Stimulated activated CD4-positive, alpha-beta T cell treated with anti-CD3 and anti-CD28 coated beads, Interleukin-12 subunit alpha, Interleukin-12 subunit beta, amount 100 ng/mL, for 24 hours (primary cell): ENCODE measurements at places on chromosomes 2 and 18.

- DNase-seq = no peak
These were observed 930.3 kb downstream of the SUCLG1 start for GRCh38 chr2:83528767-83529166.

GRCh38 chr2:177242121-177242987 lies 22.2 kb downstream of the NFE2L2 start:
- no peak for DNase-seq

DNA sequence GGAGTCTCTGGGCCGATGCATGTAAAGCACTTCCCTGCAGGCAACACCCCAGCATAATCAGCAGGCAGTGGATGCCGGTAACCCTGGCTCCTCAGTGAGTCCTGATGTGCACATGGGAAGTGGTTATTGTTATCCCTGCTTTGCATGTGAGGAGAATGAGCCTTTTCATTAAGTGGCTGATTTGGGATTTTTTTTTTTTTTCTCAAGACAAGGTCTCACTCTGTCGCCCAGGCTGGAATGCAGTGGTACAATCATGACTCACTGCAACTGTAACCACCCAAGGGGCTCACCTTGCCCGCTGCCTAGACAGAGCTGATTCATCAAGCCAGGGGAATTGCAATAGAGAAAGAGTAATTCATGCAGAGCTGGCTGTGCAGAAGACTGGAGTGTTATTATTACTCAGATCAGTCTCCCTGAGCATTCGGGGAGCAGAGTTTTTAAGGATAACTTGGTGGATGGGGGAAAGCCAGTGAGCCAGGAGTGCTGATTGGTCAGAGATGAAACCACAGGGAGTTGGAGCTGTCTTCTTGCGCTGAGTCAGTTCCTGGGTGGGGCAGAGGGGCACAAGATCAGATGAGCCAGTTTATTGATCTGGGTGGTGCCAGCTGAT lies 95.4 kb downstream of the SOCS6 start:
- no peak for DNase-seq

DNA sequence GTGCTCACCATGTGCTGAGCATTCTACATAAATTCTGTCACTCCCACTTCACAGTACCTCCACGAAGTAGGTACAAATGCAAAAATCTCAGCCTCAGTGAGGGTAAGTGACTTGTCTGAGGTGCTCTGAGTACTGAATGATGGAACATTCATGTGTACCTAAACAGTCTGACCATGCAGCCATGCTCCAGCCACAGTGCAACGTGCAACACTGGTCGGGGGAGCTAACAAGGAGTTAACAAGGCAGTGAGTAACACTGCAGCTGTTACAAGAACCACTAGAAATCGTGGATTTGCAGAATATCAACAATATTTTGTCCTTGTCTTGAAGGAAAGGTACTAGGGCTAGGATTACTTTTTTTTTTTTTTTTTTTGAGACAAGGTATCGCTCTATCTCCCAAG lies 36.6 kb upstream of the NDUFV2 start:
- no peak for DNase-seq

DNA sequence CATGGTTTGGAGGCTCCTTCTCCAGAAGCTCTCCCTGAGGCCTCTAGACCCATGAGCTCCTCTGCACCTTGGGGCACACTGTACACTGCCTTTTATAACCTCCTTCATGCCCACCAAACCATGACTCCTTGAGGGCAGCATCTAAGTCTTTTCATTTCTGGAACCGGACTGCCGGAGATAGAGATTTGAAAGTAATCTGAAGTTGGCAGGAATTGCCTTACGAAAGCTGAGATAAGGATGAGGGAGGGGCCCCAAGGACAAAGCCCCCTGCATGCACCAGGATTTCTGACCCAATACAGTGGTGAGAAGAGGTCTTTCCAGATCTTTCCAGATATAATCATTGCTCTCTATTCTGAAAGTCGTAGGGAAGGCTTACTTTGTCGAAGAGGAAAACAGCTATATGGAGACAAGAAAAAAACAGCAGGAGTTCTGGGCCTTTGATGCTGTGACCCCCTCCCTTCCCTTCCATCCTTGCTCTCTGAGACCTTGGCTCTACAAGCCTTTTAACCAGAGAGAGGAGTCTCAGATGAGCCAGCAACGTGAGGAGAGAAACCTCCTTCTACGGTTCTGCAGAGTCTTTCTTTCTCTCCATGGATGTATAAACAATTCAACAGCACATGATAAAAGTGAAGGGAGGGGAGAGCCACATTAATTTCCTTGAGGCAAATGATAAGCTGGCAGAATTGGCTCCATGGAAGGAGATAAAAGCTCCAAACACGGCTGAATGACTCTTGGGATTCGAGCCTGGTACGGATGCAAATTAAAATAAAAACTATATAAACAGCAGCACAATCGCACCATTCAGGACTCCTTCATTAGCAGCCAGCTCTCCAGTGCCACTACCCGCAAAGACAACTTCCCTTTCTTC lies 88.0 kb upstream of the RTN4 start:
- no peak for DNase-seq

GRCh38 chr2:157443090-157443489 lies 799 bp downstream of the CYTIP start:
- DNase-seq = no peak

DNA sequence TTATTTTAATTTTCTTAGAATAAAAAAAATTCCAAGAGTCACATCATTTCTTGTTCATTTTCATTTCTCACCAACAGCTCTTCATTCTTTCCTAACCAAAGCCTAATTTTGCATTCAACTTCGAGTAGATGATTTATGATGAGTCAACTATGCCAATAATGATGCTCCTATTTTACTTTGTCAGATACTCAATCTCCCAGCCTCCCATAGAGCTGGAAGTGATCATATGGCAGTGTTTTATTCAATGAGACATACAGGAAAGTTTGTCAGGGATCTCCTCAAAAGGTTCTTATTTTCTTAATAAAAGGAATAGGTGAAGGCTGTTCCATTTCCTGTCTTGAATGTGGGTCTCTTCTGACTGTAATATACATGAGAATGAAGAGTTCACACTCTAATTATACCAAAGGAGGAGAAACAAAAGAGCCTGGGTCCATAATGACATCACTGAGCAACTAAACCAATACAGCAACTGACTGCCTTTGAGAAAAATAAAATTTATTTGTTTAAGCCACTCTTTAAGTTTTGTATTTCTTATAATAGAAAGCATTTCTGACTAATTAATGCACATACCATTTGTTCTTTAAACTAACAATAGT lies 231.2 kb upstream of the CYP26B1 start:
- DNase-seq = no peak

DNA sequence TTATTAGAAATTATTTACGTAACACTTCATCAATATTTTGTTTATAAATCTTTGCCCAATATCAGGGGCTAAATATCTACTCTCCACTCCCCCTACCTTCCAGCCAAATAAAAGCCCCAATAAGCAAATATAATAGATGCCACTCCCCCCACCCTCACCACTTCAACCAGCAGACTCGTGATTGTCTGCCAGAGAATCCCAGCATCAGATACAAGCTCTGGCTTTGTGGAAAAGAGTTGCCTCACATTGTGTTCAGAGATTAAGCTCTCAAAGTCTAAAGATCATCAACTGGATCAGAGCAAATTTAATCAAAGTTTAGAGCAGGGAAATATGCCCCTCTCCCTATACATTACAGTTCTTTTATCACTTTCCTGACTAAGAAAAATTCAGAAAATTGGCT lies 39.5 kb downstream of the AOX1 start:
- no peak for DNase-seq

- no peak for DNase-seq
These were observed 1307.8 kb upstream of the TMEFF2 start for GRCh38 chr2:193502363-193503035.

GRCh38 chr2:71327916-71328315 lies 3.7 kb upstream of the ZNF638 start:
- DNase-seq = no peak

- no peak for DNase-seq
These were observed 196.7 kb upstream of the SIX2 start for GRCh38 chr2:45205985-45206384.

GRCh38 chr2:102005989-102006885 lies 14.5 kb downstream of the IL1R2 start:
- no peak for DNase-seq
